Hematopoietic multipotent progenitor cell treated with erythropoietin and hydrocortisone succinate and interleukin-3 and kit ligand, for 4 days (in vitro differentiated cells): ENCODE measurements at places on chromosomes 1 and 21.

- DNase-seq = no peak
These were observed 32.9 kb downstream of the COL11A1 start for GRCh38 chr1:103075316-103076000.

- DNase-seq = no peak
These were observed 120.8 kb downstream of the CLEC20A start for GRCh38 chr1:178376008-178376407.

- DNase-seq = no peak
These were observed 52.4 kb downstream of the SLC45A1 start for GRCh38 chr1:8370046-8370881.

- DNase-seq = no peak
These were observed 59.5 kb downstream of the SLC45A1 start for GRCh38 chr1:8377271-8377981.

DNA sequence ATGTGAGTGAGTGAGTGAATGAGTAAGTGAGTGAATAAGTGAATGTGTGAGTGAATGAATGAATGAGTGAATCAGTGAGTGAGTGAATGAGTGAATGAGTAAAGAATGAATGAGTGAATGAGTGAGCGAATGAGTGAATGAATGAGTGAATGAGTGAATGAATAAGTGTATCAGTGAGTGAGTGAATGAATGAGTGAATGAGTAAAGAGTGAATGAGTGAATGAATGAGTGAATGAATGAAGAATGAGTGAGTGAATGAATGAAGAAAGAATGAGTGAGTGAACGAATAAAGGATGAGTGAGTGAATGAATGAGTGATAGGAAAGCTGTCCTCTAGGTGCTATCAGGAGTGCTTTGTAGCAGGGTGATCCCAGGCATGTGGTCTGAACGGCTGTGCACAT is 35.7 kb downstream of the CFAP74 start:
- DNase-seq = no peak

DNA sequence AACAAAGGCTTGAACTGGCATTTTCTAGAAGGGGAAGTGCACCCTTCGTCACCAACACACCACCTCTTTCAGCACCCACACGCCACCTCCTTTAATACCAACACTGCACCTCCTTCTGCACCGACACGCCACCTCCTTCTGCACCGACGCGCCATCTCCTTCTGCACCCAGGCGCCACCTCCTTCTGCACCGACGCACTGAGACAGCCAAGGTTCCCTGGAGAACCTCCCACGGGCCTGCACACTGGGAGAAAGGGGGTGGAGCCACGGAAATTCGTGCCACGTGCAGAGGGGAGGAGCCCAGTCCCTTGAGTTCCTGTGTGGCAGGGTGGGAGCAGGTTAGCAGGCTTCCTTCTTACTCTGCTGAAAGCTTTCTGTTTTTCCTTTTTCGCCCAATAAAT is 327.9 kb upstream of the C1orf174 start:
- DNase-seq = no peak

GRCh38 chr1:12387641-12388040 is 157.8 kb downstream of the VPS13D start:
- peak; percentile 13 for DNase-seq

GRCh38 chr1:228145463-228146416 is 4.0 kb upstream of the GJC2 start:
- DNase-seq = peak; percentile 76

DNA sequence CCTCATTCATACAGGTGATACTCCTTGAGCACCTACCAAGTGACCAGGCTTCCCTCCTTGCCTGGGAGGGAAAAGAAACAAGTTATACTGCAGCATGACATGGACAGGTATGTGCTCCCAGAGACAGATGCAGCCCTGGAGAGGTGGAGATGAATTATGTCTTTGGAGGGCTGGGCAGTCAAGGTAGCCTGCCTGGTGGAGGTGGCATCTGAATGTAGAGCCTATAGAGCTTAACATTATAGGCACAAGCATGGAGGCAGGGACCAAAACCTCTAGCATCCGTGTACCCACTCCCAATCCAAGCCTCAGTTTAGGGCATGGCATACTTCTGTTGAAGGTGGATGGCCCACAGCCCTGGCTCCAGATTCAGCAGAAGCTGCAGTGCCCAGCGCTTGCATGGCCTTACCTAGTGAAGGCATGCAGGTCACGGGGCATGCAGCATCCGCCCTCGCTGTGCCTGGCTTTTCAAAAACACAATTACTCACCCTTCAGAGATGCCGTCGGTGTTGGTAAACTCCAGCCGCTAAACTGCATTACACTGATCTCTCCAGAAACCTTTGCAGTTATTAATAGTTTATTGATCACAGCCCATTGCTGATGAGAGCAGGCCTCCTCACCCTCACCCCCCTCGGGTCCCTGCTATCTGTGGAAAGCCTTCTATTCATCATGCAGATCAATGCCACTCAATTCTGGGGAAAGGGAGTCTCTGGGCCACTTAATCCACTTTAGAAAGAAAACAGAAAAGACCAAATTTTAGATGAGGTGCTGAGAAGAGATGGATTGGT is 151.1 kb upstream of the KLHDC7A start:
- DNase-seq = no peak

- DNase-seq = peak; percentile 78
These were observed 36.4 kb downstream of the ZNF697 start for GRCh38 chr1:119611701-119612113.

GRCh38 chr1:45926330-45926729 is 122.9 kb downstream of the MAST2 start:
- no peak for DNase-seq
